Aorta (tissue), 5 donors: ENCODE measurements at places on chromosomes 11 and 22.
A peak's percentile ranks its signal among the peaks of the same experiment; 100 is the strongest.

- no peak for DNase-seq
These were observed 75.1 kb downstream of the INSC start for GRCh38 chr11:15189641-15190365.

GRCh38 chr22:37849089-37849751 lies at the start of gene EIF3L:
TSS of gene EIF3L (plus strand) at chr22:37849419. CDS start at chr22:37849450, 31 bp downstream.
- DNase-seq: peak; percentile 97

GRCh38 chr11:120182790-120183491 lies 27.9 kb upstream of the OAF start:
- no peak for DNase-seq

- DNase-seq: no peak
These were observed 13.7 kb upstream of the ZBTB44 start for GRCh38 chr11:130328420-130328819.

- no peak for DNase-seq
These were observed 92.2 kb upstream of the PHOX2A start for GRCh38 chr11:72336163-72336562.

DNA sequence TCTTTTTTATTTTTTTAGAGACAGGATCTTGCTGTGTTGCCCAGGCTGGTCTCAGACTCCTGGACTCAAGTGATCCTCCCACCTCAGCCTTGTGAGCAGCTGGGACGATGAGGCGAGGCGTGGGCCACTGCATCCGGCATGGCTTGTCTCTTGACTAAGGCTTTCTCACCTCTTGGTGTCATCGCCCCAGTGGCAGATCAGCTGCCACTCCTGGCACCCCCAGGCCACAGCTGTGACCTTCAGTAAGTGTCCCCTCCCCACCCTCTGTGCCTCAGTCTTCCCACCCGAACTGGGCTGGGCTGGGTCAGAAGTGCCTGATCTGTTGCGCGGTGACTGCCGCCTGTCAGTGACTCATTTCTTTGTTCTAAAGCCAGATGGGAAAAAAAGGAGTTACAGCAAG lies 3.6 kb downstream of the SYNGR1 start:
- no peak for DNase-seq

DNA sequence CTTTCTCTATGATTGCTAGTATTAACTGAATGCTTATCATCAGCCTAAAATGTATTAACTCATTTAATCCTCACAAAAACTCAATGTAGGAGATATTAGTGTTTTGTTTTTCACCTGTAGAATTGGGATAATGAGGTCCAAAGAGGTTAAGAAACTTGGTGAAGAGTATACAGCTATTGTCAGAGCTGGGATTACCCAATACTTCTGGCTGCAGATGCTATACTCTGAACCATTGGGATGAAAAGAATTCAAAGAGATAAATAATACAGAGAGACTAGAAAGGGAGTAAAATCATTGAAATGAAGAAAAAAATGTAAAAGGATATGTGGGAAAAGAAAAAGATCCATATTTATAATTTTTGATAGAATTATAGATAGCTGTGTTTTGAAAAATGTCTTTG lies 137.1 kb downstream of the TRPC6 start:
- DNase-seq: no peak

GRCh38 chr22:16965560-16965959 lies 42.5 kb downstream of the GAB4 start:
- peak; percentile 38 for DNase-seq

- DNase-seq: no peak
These were observed 131.1 kb downstream of the RASSF10 start for GRCh38 chr11:13140028-13140870.

- no peak for DNase-seq
These were observed 25.4 kb downstream of the APIP start for GRCh38 chr11:34890812-34891211.

DNA sequence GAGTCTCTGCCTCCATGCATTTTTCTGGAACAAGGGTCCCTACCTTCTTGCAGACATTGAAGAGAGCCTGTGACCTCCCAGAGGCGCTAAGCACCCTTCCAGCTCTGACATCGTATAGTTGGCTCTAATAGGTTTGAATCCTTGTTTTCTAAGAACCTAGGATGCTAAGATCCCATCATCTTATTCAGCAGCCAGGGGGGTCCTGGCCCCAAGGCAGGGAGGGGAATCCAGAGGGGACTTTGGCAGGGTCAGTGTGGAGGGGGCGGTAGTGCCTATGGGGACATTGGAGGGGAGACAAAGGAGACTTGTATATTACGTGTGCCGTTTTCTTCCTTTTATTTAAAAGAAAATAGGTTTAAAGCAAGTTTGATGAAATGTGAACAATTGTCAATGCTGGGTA lies 3.4 kb upstream of the LRRC10B start:
- DNase-seq: no peak
